ENCODE measurements at places on chromosomes 1 and 21. TPM values are rescaled to one million over a fixed set of nuclear protein-coding genes. Genes with fewer than 3 reads are reported as not detected.

The NUP210L gene
- 0.03 TPM for total RNA-seq

The PDZK1IP1 gene
- total RNA-seq: not detected

The PRPF38A gene
- 56.2 TPM for total RNA-seq

The GNAT2 gene
- not detected for total RNA-seq

The TTLL7 gene
- total RNA-seq: not detected

The KANK4 gene
- total RNA-seq: not detected

The CDK18 gene
- 2.7 TPM for total RNA-seq

The CD2 gene
- 150 TPM for total RNA-seq

The DNAJC28 gene
- not detected for total RNA-seq

The MAGOH gene
- 65.2 TPM for total RNA-seq

The IL20 gene
- not detected for total RNA-seq

The GCSAML gene
- total RNA-seq: not detected

The PAPPA2 gene
- not detected for total RNA-seq

The S100A12 gene
- 4.0 TPM for total RNA-seq

The TMEM54 gene
- not detected for total RNA-seq

The CYP4X1 gene
- total RNA-seq: not detected

The PLA2G4A gene
- total RNA-seq: not detected

The KRTAP19-4 gene
- total RNA-seq: not detected

The METTL18 gene
- 5.6 TPM for total RNA-seq

The INSRR gene
- not detected for total RNA-seq

The LENEP gene
- total RNA-seq: not detected

The WNT4 gene
- not detected for total RNA-seq

The CYYR1 gene
- total RNA-seq: not detected
